SK-MEL-5 (cell line): ENCODE measurements at places on chromosomes 3 and 15. TPM values are rescaled to one million over a fixed set of nuclear protein-coding genes. Genes with fewer than 3 reads are reported as not detected.

DNA sequence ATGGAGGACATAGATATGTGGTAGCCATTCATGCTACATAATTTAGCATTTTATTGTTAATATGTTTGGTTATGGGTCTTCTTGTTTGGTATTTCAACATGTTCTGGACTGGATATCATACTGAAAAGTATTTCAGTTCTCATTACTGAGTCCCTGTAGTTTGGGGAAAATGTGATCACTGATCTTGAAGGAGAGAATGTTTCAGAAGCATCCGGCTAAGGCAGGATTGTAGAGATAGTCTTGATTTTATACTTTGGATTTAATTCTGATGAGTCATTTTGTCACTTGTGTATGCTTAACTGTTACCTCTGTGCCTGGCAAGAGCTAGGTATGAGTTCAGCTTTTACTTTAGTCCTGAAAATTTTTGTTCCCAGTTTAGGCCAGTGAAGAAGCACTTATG, 7.1 kb downstream of the CHD2 start:
- no peak for DNase-seq

DNA sequence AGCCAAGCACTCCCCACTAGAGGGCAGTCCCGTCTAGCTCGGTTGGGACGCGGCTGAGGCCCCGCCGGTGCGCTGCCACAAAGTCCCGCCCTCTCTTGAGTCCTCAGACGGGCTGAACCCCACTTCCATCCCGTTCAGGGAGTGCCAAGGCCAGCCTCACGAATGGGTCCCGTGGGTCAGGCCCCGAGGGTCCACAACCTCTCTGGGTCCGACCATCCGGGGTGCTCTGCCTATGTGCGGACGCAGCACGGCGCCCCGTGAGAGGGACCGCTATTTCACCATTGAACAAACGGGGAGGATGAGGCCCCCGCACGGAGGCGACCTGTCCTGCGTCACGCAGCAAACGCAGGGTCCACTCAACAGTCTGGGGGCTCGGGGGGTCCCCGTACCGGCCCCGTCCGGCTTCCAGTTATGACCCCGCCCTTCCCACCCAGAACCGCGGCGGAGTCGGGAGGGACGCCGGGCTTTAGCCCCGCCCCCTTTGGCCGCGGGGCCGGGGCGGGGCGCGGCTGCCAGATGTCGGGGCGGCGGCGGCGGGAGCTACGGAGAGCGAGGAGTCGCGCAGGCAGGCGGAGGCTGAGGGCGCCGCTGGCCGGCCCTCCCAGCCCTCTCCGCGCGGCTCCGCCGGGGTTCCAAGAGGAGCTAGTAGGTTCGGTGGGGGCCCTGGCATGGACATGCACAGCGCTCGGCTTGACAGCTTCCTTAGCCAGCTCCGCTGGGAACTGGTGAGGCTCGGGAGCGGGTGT, at the start of gene INKA1:
Gene INKA1, plus strand, starts transcription at position 543 of the 746 bp plus-strand sequence. Its CDS starts 132 bp downstream, at position 675.
- peak; percentile 83 for DNase-seq

- no peak for DNase-seq
Observed at GRCh38 chr15:44596511-44597010, 59.6 kb downstream of the EIF3J start.

DNA sequence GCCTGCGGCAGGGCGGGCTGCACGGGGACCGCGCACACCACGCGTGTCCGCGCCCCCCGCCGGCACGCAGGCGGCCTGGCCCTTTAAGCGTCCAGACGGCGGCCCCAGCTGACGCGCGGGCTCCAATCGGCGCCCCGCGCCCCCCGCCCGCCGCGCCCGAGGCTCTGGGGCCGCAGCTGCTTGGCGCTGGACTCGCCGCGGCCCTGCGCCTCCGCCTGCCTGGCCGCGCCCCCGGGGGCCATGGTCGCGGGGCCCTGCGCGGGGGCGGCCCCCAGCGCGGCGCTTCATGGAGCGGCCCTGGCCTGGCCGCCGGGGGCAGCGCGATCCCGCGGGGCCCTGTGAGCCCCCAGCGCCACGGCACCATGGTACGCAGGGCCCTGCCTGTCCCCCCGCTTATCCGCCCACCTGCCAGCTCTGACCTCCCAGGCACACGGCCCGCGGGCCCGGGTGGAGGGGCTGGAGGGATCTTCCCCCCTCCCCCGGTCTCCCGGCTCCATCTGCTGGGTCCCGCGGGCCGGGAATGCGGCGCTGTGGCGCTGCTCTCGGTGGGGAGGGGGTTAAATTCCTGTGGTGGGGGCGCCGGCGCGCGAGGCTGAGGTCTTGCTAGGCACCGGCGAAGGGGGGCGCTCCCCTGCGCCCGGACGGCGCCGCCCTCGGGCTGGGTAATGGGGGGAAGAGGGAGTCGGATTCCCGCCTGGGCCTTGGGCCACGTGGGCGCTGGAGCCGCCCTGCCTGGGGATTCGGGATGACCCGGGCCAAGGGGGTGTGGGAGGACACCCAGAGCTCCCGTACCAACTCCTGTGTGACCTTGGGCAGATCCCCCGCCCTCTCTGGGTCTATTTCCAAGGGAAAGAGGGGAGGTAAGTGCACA, 1.1 kb downstream of the ZBTB47 start:
- no peak for DNase-seq

DNA sequence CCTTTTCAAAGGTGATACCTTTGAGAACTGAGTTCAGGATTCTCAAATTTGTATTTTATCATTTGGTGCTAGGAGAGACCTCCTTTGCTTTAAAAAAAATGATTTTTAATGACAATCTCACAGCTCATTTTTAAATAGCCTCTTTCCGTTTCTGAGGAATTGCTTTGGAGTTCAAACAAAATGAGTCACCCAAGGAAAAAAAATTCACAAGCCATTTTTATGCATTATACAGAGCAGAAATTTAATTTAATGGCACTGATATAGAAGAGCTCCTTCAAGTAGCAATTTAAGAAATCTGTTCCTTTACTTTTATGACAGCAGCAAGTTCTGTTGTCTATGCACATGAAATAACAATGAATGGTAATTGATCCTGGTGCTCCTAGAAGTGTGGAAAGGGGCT, 337.9 kb upstream of the KCNMB2 start:
- no peak for DNase-seq

GRCh38 chr3:30170681-30171438, 435.5 kb upstream of the TGFBR2 start:
- DNase-seq: no peak

DNA sequence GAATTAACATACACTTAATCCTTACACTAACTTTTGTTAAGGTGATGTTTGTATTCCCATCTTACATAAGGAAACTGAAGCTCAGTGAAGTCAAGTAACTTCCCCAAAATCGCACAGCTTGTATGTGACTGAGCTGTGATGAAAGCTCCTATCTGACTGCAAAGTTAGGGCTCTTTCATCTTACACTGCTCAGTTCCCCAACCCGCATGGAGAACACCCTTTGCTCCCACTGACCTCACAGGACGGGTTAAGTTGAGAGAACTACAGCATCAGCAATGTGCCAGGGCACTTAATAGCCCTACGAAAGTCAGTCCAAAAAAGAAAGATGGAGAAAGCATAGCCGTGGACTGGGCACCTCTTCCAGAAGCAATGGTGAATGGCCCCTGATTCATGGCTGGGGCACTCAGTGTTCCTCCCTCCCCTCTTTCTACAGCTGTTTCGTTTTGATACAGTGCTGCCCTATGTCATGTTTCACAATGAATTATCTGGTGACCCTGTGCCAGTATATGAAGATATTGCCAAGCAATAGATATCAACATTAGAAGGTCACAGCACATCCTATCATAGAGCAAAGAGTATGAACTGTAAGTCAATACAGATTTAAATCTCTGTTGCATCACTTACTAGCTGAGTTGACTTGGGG, 38.0 kb downstream of the CADPS start:
- no peak for DNase-seq

GRCh38 chr15:101614761-101615160, 37.4 kb downstream of the TM2D3 start:
- no peak for DNase-seq

DNA sequence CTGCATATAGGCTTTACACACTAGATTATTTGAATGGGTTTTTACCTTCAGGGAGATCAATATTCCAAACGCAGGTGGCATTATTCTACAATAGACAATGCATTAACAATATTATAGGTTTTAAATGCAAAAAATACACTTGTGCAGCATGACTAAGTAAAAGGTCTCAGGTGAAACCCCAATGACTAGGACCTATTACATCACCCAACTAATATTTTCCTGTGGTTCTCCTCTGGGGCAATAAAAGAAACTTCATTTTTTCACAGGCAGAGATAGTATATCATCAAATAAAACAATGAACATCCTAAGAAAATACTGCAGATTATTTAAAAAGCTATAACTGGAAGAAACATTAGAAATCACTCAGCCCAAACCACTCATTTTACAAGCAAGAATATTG, 375.3 kb downstream of the ROBO1 start:
- DNase-seq: no peak

HGD gene
- total RNA-seq: not detected in 2 replicates

CLN6 gene
- 52.4 and 57.6 TPM in 2 replicates for total RNA-seq

OXTR gene
- total RNA-seq: 0.03 and 0.61 TPM in 2 replicates

BLOC1S6 gene
- total RNA-seq: 64.4 and 68.8 TPM in 2 replicates
